Right hindlimb (tissue), 1 donor: ENCODE measurements at places on chromosomes 2 and 18.

- peak; percentile 55 for DNase-seq
These were observed 33.1 kb upstream of the NPC1 start for GRCh38 chr18:23619388-23619881.

GRCh38 chr2:179669196-179669595 is 192.2 kb downstream of the ZNF385B start:
- no peak for DNase-seq

DNA sequence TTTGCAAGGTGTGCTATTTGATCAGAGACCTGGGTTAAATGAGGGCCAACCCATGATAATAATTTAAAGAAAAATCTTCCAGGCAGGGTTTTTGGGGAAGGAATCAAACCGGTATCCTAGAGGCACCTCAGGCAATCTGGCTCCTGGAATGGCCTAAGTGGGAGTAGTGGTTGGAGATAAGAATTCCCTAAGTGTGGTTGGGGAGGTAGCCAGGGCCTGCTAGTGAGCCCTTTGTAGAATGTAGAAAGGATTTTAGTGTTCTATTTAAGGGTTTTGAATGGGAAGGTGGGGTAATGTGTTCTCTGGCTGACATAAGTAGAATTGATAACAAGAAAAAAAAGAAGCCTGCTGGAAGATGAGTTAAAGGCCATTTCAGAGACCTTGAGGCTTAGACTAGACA is 422.2 kb downstream of the XIRP2 start:
- DNase-seq: no peak

- peak; percentile 89 for DNase-seq
These were observed 2.3 kb upstream of the ALKAL2 start for GRCh38 chr2:290090-290722.

- DNase-seq: no peak
These were observed 20.0 kb upstream of the OTOS start for GRCh38 chr2:240160291-240161086.

- peak; percentile 86 for DNase-seq
These were observed 133.7 kb upstream of the MEIS1 start for GRCh38 chr2:66301022-66301766.

- DNase-seq: no peak
These were observed 29.8 kb downstream of the ARMC9 start for GRCh38 chr2:231228223-231228622.

DNA sequence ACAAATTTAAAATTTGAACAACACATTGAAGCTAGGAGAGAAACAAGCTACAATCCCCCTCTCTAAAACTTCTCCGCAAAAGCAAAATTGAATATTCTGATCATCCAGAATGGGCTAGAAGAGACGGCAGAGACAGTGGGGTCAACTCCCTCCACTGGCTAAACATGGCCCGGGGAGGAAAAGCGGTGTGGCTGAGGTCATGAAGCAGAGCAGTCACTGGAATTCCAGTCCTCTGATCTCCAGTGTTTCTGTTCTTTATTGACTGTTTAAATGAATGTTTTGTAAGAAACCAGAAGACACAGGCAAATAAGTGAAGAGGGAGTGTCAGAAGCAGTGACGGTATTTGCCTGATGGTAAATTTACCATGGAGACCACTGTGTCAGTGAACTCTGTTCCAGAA is 116.2 kb downstream of the GAREM1 start:
- no peak for DNase-seq

GRCh38 chr2:74078466-74078865 is 69.2 kb downstream of the BOLA3 start:
- no peak for DNase-seq

DNA sequence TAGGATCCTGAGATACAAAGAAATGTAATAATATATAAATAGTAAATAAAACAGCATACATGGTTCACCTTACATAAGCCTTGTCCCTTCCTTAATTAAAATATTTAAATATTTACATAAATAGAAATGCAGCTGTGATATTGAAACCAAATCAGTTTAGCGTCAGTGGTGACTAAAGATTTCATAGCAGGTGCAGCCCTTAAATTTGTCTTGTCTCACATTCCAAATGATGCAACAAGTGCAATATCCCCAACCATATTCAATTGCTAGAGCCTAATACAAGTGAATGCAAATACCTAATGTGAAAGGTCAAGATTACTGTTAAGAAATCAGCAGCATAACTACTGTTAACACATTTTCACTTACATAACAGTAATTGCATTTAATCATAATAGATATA is 539.5 kb downstream of the NYAP2 start:
- DNase-seq: no peak

GRCh38 chr2:191941376-191941929 is 94.6 kb upstream of the CAVIN2 start:
- DNase-seq: no peak

GRCh38 chr2:154794406-154794805 is 95.9 kb downstream of the KCNJ3 start:
- no peak for DNase-seq

GRCh38 chr2:53767405-53768241 is at the start of gene CHAC2:
CHAC2 (plus strand) TSS chr2:53767804; CDS start chr2:53767887, 83 bp downstream.
- peak; percentile 88 for DNase-seq

DNA sequence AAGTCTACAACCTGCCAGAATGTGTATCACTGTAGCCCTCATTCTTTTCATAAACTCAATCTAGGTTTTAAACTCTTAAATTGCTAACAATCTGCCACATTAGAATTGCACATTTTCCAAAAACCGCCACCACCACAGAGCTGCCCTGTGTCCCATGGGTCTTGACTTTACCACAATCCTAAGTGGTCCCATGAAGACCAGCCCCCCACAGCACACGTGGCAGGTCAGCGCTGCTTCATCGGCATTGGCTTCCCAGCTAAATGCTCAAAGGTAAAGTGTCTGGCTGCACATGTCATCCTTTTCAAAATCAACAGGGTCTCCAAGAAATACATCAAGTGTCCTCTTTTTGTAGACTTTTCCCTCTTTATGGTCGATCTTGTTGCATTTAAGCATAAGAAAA is 2.4 kb downstream of the TBC1D8 start:
- DNase-seq: no peak
